Activated CD4-positive, alpha-beta T cell treated with anti-CD3 and anti-CD28 coated beads for 24 hours (primary cell): ENCODE measurements at places on chromosomes 5 and 9.

DNA sequence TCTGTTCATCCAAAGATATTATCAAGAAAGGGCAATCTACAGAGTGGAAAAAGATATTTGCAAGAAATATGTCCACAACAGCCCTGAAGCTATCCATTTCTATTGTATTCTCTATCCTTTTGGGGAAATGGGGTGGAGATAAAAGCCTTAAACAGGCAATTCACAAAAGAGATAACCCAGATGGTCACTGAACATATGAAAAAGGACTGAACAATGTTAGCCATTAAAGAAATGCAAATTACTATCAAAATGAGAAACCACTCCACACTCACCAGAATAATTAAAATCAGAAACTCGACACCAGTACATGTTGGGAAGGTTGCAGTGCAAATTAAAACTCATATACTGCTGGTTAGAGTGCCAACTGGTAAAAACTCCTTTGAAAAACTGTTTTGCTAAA is 955.2 kb upstream of the DMAC1 start:
- DNase-seq, result no peak

GRCh38 chr5:111058064-111058463 is 13.4 kb upstream of the TSLP start:
- DNase-seq, result no peak

DNA sequence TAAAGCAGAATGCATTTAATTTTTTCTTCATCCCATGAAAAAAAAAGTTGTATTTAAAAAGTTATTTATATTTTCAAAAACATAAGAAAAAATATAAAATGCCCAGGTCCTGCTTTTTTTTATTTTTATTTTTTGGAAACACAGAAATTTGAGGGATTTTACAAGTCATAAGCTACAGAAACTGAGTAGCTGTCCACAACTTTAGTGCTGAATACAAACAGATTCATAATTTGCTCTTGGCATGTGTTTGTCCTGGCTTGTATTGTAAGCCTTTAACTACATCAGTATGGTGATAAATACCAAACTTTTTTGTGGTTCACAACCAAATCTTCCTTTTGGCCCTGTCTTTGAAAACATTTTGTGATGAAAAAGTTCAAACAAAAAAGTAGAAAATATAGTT is 7.5 kb upstream of the PLCXD3 start:
- no peak for DNase-seq

DNA sequence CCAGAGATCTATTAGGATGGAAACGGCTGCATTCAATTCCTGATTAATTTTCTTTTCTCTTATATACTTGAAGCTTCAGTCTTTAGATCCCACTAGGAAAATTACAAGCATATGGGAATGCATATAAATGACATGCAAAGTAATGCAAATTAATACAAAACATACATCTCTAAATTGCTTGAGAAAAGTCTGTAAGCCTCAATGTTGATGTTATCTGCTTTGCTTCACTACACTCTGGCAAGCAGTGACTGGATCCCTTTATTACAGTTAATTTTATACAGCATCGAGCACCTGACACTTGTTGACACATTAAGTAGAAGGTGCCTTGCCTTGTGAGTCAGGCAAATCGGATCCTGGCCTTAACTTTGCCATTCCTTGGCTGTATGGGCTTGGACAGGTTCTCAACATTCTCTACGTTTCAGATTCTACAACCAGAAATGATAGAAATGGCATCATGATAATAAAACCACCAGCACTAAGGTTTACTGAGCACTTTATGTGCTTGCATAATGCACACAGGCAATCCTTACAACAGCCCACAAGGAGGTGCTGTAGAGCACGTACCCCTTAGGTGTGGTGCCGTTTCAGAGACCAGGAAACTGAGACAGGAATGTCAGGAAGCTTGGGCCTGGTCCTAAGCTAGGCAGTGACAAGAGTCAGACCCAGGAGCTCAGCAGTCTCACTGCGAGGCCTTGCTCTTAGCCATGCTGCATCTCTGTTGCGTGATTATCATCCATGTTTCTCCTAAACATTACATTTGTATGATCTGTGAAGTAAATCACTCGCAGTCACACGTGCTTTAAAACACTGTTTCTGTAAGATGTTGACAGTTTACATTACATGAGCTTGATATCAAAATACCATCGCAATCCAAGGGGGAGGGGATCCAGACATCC is 2.7 kb downstream of the GCNT4 start:
- peak; percentile 47 for DNase-seq

DNA sequence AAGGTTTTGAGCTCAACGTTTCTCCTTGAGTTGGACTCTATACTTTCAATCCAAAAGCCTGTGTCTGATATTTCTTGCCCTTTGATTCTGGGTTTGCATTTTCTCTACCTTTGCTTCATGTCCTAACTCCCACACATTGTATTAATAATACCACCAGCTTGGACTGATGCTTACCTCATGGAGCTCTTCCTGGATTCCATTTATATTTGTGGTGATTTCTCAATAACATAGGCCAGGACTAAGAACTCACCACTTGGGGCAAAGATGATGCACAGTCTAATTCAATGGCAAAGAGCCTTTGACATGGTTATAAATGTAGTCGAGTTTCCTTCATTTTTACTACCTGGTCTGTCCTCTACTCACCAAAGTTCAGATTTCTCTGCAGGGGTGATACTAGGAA is 27.5 kb upstream of the EFNA5 start:
- no peak for DNase-seq
